CD8-positive, alpha-beta memory T cell (primary cell): ENCODE measurements at places on chromosomes 3 and 15. TPM values are rescaled to one million over a fixed set of nuclear protein-coding genes. Genes with fewer than 3 reads are reported as not detected.
A peak's percentile ranks its signal among the peaks of the same experiment; 100 is the strongest.

GRCh38 chr3:41236228-41236627, 36.9 kb downstream of the CTNNB1 start:
- no peak for DNase-seq

C2CD4A gene
- total RNA-seq: 0.13 TPM

DNA sequence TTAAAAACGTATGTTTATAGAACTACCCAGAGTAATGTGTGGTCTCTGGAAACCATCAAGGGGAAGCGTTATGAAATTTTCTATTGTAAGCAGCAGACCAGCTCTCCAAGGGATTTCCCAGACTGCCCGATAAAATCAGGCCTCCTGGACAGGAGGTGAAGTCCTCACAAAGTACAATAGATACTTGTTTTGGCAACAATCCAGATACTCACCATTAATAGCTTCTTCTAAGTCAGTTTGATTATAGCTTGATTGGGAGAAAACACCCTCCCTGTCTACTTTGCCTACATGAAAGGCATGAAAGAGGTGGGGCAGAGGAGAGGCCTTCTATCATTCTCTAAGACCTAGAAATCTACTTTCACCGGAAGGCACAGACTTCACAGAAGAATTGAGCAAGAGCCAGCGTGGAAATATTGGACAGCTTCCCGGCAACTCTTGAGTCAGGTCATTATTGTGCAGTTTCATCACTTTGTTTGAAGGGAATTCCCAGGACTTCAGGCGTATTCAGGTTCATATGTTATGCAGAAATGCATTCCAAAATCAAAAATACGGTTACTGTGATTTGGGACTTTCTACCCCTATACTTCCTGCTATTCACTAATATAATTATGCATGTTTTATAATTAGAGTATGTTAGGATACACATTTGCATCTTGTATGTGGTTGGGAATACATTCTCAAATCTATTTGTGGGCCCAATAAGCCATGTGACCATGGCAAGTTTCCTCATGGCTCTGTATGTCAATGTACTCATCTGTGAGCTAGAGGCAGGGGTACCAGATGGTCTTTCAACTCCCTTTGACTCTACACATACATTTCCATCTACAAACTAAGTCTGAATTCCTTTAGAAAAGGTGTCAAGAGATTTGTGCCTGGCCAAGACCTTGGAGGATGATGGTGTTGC, 103.5 kb downstream of the CD47 start:
- DNase-seq: no peak

- DNase-seq: peak; percentile 80
These were observed 84.8 kb downstream of the PPCDC start for GRCh38 chr15:75107908-75108838.

GRCh38 chr3:182855076-182855475, 61.8 kb downstream of the ATP11B start:
- no peak for DNase-seq
